HS-27A (cell line): ENCODE measurements at places on chromosomes 6 and 20.
A peak's percentile ranks its signal among the peaks of the same experiment; 100 is the strongest.

DNA sequence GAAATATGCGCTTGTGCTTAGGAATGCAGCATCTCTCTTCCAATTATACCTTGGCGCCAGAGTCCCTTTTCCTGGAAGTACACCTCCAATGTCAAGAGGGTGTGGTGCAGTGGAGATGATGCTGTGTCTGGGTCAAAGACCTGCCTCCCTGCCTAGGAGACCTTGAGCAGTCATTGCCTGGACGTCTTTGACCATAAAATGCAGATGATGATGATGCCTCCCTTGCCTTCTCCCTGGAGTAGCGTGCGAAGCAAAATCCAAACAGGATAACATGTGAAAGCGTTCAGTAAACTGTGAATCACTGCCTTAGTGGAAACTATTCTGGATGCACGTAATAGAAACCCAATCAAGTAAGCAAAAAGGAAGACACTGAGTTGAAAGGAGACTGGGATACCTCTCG is 97.4 kb upstream of the ARMC2 start:
- no peak for DNase-seq

DNA sequence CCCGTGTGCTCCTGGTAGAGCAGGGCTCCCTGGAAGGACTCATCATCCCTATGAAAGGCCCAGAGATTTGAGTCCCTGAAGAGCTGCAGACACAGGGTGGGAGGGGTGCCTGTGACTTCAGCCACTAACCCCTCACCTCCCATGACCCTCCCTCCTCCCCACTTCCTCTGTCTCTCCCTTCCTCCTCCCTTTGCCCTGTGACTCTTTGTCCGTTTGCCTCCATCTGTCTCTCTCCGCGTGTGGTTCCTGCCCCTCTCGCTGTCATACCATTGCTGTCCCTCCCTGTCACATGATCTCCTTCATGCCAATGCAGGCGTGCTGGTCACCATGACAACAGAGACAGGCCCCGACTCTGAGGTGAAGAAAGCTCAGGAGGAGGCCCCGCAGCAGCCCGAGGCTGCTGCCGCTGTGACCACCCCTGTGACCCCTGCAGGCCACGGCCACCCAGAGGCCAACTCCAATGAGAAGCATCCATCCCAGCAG is 19.0 kb downstream of the EPB41L1 start:
- no peak for DNase-seq

DNA sequence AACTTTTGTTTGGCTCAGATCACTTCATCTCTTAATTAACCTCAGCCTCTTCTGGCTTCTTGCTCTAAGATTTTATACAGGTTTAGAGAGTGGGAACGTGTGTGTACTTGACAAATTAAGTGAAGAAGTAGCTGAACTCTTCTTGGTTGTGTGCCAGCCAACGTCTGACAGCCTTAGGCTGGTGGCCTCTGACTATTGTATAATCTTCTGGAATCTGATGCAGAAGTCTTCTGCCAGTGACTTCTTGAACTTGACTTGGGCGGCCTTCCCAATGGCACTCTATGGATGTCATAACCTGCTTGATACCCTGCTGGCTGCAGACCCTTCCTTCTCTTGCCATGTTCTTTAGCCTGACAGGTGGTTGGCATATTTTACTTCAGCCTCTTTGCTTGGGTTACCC is 660.5 kb downstream of the DOK5 start:
- no peak for DNase-seq

GRCh38 chr6:38871741-38872568 is 156.8 kb downstream of the DNAH8 start:
- DNase-seq, result peak; percentile 14

GRCh38 chr6:620166-620565 is 36.7 kb downstream of the HUS1B start:
- no peak for DNase-seq

DNA sequence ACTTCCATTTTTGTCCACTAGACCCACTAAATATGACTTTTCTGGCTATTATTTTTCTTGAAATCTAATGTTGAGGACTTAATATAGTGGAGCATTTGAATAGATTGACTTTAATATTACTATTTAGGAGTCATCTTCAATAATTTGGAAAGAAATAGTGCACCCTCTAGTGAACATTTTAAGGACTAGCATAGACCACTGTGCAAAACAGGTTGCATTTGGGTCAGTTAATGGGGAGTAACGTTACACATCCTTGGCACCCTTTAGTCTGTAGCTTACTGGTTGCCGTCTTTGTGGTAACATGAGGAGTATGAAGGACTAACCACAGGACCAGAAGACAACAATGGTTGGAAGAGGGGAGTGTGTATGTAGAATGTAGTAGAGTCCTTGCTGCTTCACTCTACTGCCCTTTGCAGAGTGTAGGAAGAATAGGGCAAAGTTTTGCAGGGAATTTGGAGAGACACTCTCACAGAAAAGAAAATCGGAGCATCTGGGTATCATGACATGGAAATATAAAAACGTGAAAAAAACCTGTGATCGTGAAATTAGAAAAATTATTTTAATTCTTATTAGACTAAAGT is 25.2 kb downstream of the RFPL4B start:
- DNase-seq, result no peak

- no peak for DNase-seq
Observed at GRCh38 chr6:135647521-135647920, 150.0 kb upstream of the AHI1 start.

- no peak for DNase-seq
Observed at GRCh38 chr6:17391976-17392375, 1.4 kb upstream of the CAP2 start.

DNA sequence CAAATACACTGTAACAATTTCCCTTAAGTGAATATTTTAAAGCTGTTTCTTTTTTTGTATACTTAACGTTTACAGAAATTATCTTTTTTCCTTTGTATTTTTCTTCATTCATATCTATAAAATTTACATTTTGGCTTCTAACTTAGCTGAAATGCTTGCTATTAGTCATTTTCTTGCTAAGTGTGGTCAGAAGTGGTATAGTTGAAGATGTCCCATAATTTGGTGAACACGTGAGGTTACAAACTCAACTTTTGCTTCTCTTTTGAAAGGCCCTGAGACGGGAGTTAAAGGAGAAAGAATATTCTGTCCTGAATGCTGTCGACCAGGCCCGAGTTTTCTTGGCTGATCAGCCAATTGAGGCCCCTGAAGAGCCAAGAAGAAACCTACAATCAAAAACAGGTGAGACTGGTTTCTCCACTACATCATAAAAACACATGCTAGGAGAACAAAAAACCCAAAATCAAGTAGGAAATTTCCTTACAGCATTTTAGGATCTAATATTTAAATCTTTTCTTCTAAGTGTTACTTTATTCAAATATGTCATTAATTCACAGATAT is 445.0 kb downstream of the UTRN start:
- no peak for DNase-seq

GRCh38 chr6:148599967-148600426 is 146.8 kb upstream of the UST start:
- DNase-seq, result no peak

DNA sequence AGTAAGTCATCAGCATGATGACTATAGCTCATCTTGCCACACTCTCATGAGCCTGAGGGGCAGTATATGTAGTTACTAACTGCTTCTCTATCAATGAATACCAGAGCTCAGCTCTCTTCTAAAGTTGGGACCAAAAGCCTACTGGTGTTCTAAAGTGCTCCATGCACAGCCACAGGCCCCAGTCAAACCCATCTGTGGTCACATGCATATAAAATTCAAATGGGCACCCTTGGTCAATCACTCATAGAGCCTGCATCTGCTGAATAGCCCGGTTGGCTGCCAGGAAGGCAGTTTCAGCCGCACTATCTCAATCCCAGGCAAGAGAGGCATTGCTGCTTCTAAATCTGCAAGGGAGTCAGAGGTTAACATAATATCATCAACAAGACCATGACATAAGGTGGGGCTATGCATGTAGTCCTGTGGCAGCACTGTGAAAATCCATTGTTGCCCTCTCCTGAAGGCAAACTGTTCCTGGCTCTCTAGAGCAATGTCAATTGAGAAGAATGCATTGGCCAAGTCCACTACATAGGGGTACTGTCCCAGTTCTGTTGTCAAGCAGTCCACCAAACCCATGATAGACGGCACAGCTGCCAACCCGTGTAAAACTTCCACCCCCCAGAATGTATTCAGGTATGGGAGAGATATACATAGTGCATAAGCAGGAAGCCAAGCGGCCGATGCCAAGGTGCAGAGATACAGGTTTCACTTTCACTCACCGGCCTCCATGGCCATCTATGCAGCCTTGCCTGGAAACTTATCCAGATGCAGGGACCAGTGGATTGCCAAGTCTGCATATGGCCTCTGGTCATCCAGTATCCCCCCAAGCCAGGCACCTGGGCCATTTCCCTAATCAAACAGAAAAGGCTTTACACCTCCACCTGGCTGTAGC is 76.2 kb downstream of the ALDH8A1 start:
- DNase-seq, result no peak

- no peak for DNase-seq
Observed at GRCh38 chr6:18586133-18586532, 199.0 kb downstream of the RNF144B start.

GRCh38 chr6:113172531-113172966 is 684.6 kb upstream of the MARCKS start:
- no peak for DNase-seq

- DNase-seq, result no peak
Observed at GRCh38 chr20:59559863-59560262, 44.5 kb upstream of the PHACTR3 start.

DNA sequence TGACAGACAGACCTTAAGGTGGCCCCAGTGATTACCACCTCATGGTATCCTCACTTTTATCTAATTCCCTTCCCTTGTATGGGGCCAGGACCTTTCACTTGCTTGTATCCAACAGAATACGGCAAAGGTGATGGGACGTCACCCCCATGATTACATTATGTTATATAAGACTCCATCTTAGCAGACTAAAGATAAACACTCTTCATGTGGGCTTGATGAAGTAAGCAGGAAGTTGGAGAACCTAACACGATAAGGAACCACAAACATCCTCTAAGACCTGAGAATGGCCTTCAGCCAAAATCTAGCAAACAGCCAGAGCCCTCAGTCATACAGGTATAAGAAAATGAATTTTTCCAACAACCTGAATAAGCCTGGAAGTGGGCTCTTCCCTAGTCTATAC is 8.0 kb downstream of the SLC17A3 start:
- DNase-seq, result no peak

DNA sequence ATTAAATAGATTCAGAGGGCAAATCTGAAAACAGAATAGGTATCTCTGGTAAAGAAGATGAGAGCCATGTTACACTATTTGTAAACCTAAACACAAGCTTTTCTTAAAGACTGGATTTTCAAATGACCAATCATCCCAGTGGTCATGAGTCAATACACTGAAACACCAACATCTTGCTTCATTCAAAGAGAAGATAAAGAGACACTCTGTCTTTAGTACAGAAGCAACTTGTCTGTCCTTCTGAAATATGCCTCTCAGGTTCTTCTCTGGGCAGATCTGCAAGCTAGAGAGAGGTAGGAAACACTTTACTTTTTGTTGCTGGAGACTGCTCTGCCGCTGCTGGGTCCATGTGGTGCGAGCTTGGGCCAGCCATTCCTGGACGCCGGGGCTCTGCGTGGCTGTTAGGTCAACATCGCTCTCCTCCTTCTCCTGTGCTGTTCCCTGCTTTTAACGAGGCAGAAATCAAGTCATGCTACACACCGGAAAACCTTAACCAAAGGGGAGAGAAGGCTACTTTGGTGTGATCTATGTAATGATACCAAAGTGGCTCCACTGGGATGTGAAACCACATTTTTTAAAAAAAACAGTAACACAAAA is 368.2 kb downstream of the SYNE1 start:
- DNase-seq, result no peak

- DNase-seq, result no peak
Observed at GRCh38 chr6:31478186-31478950, 19.6 kb upstream of the MICB start.

- no peak for DNase-seq
Observed at GRCh38 chr6:18748314-18748713, 361.2 kb downstream of the RNF144B start.

GRCh38 chr6:166910601-166911000 is 45.7 kb downstream of the RNASET2 start:
- no peak for DNase-seq

DNA sequence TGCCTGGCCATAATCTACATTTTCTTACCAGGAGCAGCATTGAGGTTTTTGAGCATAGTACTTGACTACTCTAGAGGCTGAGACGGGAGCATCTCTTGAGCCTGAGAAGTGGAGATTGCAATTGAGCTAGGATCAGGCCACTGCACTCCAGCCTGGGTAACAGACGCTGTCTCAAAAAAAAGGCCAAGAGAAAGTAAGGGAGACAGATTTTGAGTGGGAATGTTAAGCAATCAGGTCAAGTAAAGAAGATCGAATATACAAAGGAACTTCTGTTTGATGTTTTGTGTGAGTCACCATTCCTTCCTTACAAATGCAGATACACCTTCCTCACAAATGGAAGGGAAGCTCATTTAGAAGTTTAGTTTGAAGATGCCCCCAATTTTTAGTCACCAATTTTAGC is 4.4 kb downstream of the PNRC1 start:
- DNase-seq, result no peak

DNA sequence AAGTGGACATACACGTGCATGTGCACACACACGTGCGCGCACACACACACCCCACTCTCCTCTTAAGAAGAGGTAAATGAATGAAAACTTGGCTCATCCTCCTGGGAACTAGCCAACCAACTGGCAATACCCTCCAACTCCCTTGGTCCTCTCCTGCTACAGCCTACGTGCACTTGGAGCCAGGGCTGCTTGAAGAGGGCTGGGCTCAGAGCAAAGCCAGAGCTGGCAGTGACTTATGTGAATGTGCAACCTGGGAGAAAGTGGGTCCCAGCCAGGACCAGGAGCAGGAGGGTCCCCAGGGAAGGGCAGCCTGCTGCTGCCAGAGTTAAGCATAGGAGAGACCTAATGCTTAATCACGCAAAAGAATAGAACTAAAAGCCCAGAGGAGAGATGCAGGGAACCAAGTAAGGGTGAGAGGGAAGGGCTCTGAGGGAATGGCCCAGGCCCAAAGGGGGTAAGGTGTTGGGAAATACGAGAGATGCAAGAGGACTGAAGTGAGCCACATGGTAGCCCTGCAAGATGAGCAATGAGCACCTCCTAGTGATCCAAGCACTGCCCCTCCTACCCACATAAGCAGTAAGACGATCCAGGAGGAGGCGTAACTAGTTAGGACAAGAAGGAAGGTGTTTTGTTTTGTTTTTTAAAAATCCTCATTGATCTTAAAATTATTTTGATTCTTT is 24.7 kb downstream of the TRAF3IP2 start:
- no peak for DNase-seq

DNA sequence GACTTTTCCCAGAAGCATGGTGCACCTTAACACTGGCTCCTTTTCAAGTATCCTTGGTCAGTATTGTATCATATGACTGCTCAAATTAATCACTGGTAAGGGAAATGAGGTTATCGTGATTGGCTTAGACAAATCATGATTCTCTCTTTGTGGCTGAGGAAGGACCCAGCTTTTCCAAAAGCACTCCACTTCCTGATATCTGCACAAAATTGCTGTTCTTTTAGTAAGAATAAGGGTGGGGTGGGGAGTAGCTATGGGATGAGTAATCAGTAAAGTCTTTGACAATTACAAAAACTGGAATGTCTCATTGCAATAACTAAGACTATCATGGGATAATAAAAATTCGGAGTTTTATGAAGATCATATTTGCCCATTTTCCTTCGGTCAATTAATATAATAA is 9.0 kb upstream of the RIPPLY2 start:
- DNase-seq, result no peak

- no peak for DNase-seq
Observed at GRCh38 chr6:120320481-120321162, 971.1 kb upstream of the MAN1A1 start.

- DNase-seq, result no peak
Observed at GRCh38 chr6:151772446-151772845, 35.0 kb upstream of the ESR1 start.

- no peak for DNase-seq
Observed at GRCh38 chr20:61693055-61693600, 372.6 kb downstream of the TAF4 start.

GRCh38 chr6:38161754-38162492 is 342.4 kb downstream of the ZFAND3 start:
- DNase-seq, result no peak
